ENCODE measurements at places on chromosomes 2 and 18. TPM values are rescaled to one million over a fixed set of nuclear protein-coding genes. Genes with fewer than 3 reads are reported as not detected.

NEB gene
- total RNA-seq: 3.6 TPM

GREB1L gene
- total RNA-seq: 0.76 TPM

MC4R gene
- total RNA-seq: not detected

FAM117B gene
- 7.0 TPM for total RNA-seq

CYP27C1 gene
- not detected for total RNA-seq

DNA sequence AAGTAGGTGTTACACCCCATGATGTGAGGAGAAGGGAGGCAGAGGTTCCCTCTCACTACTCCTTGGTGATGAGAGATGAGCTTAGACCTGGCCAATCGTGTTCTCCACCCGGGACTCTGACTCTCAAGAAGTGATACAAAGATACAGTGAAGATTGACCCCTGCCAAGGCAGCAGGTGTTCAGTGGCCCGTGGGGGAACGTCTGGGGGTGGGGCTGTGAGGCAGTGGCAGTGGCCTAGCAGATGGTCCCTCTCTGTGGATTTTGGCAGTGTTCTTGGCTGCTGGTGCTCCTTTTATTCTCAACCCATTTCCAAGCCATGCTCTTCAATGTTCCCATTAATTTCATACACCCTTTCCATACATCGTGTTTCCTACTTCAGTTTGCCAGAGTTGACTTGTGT lies 120.4 kb upstream of the NEDD4L start:
- DNase-seq: no peak

- DNase-seq: no peak
Observed at GRCh38 chr18:77984178-77984577, 734.5 kb downstream of the GALR1 start.

DNA sequence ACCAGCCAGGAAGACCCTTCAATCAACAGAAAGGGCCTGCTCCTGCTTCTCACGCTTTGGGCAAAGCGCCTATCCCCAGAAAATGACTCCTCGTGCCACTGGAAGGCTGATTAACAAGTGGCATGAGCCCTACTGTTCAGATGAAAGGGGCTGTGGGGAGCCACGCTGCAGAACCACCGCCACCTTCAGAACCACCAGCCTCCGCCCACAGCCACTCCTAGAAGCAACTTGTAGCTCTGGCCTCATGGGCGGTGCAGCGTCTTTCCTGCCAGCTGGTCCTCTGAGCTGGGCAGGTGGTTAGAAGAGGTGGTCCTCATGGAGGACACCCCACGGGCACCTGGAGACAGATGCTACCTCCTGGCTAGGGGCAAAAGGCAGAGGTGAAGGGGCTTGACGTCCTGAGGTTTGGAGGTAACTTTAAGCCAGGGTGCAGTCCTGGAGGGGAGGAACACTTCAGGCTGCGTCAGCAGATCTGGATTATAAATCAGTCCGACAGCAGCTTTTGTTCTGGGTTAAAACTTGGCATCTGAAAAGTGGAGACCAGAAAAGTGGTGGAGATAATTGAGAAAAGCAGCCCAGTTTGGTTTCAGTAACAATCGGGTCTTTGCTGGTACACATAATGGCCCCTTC lies 861 bp upstream of the SEMA4C start:
- DNase-seq: peak; percentile 30

DNA sequence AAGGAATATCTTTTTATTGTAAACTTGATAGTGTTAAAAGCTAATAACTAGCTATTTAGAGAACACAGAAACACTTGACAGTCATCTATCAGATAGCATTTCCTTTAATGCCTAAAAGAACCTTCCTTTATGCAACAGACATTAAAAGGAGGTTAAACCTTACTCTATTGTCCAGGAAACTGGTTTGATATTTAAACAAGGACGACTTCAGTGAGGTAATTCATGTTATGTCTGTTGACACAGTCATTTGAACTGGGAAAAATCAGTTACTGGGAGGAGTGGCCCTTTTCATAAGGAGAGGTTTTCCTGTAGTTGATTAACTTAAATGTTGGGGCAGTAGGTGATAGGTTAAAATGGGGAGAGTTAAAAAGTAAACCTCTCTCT lies 6.7 kb downstream of the TGIF1 start:
- no peak for DNase-seq

DNA sequence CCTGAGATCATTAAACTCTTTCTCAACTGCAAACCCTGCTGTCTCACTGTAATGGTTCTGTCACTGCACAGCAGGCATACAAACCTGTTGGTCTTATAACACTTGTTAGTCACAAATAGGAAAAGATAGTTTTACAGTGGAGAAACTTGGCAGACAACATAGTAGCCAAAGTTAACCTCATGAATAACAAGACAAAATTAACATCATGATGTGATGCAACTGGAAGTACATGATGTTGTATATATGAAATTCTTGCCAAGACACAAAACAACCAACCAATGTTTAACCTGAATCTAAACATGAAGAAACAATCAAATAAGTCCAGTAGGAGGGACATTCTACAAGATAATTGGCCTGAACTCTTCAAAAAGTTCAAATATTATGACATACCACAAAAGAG lies 189.3 kb downstream of the RNF152 start:
- DNase-seq: no peak

GRCh38 chr2:242052421-242052820 lies 182.9 kb downstream of the RTP5 start:
- no peak for DNase-seq

GRCh38 chr2:157501026-157501425 lies 57.1 kb upstream of the CYTIP start:
- no peak for DNase-seq

DNA sequence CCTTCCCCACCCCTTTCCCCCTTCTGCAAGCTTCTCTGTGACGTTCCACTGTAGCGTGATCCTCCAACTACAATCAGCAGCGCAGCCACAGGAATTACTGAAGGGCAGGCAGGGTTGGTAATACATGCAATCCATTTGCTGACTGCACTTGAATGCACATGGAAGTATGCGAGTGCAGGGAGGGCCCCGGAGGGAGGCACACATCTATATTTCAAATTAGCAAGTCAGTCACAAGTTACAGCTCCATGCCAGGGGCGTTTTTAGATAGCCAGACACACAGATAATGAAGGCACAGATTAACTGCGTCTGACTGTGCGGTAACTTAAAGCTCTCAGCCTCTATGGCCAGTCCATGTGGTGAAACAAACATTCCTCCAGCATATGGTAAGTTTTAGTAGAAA lies 209.2 kb upstream of the GATA6 start:
- no peak for DNase-seq

DNA sequence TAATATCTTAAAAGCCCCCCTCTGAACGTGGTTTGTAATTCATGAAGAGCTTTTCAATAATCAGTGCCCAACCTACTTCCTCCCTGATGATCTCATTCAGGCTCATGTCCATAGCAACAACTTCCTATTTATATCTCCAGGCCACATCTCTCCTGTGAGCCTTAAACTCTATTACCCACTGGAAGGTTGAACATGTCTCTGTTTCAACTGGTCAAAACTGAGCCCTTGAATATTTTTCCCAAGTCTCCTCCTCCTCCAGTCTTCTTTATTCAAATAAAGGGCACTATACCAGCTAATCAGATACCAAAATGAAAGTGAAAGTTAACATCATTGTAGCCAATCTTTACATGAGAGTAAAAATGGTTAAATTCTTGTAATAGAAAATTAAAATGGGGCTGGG lies 63.7 kb upstream of the ITGA4 start:
- peak; percentile 69 for DNase-seq

DNA sequence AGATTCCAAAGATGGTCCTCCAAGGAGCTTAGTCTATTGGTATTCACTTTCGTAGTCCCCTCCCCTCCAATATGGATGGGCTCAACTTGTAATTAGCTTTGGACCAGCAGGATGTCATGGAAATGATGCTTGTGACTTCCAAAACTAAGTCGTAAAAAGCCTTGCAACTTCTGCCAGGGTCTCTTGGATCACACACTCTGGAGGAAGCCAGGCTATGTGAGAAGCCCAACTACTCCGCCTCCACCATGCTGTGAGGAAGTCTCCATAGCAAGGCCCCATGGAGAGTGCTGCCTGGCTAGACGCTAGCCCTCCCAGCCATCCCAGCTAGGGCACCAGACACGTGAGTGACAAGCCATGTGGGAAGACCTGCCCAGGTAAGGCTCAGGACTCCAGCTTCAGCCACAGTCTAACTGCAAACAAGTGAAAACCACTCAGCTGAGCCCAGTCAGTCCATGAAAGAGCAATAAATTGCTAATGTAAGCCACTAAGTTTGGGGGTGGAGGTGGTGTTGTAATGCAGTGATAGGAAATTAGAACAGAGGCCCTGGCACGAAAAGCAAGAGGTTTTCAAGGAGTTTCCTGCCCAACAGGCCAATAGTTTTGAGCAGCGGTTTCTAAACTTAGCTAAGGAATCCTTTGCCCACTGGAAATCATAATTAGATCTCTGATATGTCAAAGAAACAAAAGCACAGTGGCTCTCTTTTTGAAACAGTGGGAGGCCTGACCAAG lies 77.5 kb upstream of the GLI2 start:
- DNase-seq: no peak

- no peak for DNase-seq
Observed at GRCh38 chr18:54210463-54210862, 14.0 kb downstream of the MBD2 start.
